ENCODE measurements at places on chromosomes 3 and 15. TPM values are rescaled to one million over a fixed set of nuclear protein-coding genes. Genes with fewer than 3 reads are reported as not detected.

The DISP2 gene
- total RNA-seq, result 0.27 TPM

The FGF7 gene
- total RNA-seq, result 11.5 TPM

The ZNF385D gene
- 5.9 TPM for total RNA-seq

The ANKUB1 gene
- total RNA-seq, result not detected

The ACKR4 gene
- total RNA-seq, result not detected

The ROPN1 gene
- 10.8 TPM for total RNA-seq

The CACNA1D gene
- 45.1 TPM for total RNA-seq

- DNase-seq, result no peak
Measured at GRCh38 chr3:10380906-10381305, 60.0 kb upstream of the SEC13 start.

GRCh38 chr15:58977887-58978286 is 9.6 kb upstream of the RNF111 start:
- DNase-seq, result no peak

DNA sequence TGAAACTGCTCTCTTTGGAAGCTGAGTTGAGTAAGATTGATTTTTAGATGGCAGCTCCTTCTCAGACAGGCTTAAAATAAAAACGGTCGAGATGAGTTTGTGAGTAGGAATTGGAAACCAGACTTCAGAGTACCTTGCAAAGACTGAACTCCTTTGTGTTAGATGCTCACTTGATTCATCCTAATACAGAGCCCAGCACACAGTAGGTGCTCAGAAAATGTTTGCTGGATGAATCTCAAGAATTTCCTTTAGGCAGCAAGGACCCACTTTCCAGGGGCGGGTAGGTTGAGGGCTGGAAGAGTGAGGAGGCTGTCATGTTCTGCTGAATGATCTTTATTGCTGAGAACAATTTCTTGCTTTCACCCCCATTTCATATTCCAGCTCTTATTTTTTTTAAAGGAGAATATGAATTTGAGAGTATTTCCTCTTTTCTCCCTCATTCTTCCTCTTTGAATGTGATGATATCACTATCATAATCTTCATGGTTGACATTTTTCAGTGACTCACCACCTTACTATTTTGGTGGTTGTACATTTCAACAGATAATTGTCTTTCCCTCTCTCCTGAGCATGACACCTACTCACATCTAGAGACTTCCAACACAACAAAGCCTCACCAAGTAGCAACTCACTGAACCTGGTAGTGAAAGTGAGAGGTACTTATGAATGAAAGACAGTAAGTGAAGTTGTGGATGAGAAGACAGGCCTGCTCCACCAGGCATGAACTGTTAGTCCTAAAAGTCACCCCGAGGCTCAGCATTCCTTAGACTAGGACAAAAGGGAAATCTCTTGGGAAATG is 113.3 kb downstream of the PDCD6IP start:
- DNase-seq, result no peak

DNA sequence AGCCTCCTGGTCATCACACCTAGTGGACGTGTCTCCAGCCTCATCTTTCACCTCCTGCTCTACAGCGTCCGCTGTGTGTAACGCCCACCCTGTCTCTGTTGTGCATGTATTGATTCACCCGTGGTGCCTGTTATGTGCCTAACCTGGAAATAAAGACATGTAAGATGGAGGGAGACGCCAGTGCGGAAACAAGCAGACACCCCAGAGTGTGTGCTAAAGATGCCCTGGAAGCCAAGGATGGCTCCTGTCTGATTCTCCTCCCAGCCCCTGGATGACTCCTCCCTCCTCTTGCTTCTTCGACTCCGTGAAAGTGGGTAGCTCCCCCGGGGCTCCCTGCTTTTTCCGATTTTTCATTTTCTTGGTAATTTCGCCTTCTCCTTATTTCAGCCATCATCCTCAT is 241.8 kb downstream of the ADAMTS17 start:
- DNase-seq, result no peak

- DNase-seq, result peak; percentile 45
Measured at GRCh38 chr15:58066042-58066867, 744 bp upstream of the ALDH1A2 start.

DNA sequence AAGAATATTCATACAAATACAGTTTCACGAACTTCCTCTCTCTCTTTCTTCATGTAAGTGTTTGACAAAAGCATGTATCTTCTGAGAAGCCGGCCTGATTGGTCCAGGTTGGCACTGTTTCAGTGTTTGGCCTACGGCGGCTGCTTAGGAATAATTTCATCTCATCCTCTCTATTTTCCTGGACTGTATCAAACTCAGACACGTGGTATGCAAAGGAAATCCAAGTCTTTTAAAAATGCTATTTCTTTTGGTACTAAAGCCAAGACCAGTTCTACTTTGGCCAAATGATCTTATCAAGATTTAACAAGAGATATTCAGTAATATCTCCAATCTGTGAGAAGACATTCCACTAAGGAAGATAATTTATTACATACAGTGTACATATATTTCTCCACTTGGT is 152.8 kb downstream of the TIGIT start:
- peak; percentile 31 for DNase-seq

DNA sequence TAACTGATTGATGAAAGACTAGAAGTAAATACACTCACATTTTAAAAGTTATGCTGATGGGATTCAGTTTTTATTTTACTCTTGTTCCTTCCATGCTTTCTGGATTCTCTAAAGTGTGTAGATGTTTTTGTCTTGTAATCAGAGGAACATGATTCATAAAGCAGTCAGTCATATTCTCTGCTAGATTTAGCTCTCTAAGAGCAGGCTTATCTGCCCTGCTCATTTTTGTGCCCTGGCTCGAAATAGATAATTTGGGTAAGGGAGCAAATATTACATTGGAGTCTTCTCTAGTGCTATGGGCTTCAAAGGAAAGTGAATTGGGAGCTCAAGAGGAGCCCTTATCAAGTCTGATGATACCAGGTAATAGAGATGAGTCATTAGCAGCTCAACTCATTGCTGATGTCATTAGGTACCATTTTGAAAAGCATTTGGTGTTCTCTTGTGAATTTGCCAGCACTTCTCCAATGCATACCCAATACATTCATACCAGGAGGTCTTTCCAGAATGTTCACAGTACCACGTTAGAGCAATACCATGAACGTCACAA is 27.7 kb downstream of the SACM1L start:
- DNase-seq, result no peak

DNA sequence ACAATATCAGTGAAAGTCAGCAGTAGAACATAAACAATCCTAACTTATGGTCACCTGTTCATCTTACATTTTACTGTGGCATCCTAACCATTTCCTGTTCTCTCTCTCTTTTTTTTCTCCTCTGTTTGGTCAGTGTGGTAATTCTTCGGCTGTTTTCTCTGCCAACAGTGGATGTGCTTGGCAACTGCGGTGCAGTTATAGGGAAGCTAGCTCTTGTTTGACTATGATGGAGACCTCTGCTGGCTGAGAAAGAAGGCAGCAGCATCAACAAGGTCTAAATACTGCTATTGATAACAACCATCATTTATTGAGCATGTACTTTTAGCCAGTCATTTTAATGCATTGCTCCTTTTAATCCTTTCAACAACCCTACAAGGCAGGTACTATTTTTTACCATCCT is 723 bp upstream of the DRD3 start:
- DNase-seq, result no peak

GRCh38 chr3:11335056-11335608 is 62.9 kb downstream of the ATG7 start:
- peak; percentile 31 for DNase-seq

Measured in prostate gland (tissue), 2 donors.